DND-41 (cell line): ENCODE measurements at places on chromosomes 13 and 19.

GRCh38 chr19:53865918-53866864, 1.5 kb upstream of the MYADM start:
- DNase-seq, result no peak

DNA sequence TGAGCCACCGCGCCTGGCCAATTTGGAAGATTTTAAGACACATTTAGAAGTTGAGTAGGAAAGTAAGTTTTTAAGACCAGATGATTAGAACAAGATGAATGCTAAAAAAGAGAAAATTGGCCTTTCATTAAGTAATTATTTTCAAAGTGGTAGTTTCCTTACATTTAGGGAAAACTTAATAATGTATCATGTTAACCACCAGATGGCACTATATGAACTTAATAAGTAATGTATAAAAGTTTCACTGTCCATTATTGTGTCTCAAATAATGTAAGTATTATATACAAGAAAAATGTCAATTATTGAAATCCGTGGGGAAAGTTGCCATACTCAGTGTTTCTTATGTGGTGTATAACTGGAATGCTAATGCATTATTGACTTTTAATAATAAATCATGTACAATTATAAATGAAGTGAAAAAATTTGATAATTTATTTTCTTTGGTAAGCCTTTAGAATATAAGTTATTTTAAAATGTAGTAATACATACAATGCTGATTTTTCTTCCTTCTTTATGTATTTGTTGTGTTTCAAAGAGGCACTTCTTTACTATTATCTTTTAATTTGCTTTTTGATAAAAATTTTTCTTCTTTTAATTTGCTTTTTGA, 29.2 kb downstream of the COG6 start:
- no peak for DNase-seq

DNA sequence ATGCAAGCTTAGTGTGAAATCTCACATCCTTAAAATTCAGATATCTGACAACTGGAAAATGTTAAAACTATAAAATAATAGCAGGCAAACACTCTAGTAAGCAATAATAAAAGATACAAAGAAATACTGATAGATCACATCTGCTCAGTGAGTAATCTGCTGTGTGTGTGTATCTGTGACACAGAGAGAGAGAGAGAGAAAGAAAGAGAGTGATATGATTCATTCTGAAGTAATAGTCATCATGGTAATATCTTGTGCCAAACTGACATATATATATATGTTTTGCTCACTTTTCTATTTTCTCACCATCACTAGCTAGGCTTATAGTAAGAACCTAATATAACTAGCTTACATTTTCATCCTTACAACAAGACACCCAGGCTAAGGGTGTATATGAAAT, 288.0 kb upstream of the SLITRK6 start:
- no peak for DNase-seq

GRCh38 chr13:35472323-35472881, 4.1 kb downstream of the MAB21L1 start:
- DNase-seq, result peak; percentile 16
